ENCODE measurements at places on chromosomes 7 and 10.

GRCh38 chr10:2212244-2212834 is 475.0 kb upstream of the ADARB2 start:
- no peak for DNase-seq

- no peak for DNase-seq
Measured at GRCh38 chr7:44072364-44073231, 7.2 kb upstream of the PGAM2 start.

- DNase-seq = no peak
Measured at GRCh38 chr7:139695588-139695987, 82.2 kb downstream of the HIPK2 start.

DNA sequence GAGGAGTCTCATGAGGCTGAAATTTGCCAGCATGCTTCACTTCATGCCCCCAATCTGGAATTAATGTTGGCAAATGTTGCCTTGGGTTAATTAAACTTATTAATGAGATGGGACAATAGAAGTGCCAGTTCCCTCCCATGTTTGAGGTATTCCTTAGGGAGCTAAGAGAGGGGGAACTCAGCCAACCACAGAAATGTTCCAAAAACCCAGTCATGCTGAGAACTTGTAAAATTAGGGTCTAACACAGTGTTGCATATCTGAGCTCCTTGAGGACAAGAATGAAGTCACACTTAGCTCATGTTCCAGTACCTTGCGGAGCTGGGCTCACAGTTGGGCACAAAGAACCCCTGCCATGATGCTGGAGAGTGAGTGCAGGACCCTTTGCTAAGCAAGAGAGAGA is 89.4 kb downstream of the OAT start:
- DNase-seq = no peak

DNA sequence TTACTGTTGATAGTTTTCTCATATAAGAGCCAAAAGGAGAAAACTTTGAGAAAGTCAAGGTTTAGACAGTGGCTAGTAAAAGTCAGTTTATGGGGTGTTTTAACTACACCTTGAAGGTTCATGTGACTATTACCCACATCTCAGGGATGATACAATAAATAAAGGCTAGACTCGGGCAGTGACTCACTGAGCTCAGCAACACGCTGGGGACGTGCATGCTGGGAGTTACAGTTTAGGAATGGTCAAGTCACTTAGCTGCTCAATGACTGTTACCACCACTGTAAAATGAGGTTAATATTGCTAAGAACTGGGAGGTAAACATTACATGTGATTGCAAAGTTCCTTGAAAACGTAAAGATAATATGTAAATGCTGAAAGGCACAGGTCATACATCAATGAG is 1254.4 kb upstream of the PHF14 start:
- DNase-seq = no peak

DNA sequence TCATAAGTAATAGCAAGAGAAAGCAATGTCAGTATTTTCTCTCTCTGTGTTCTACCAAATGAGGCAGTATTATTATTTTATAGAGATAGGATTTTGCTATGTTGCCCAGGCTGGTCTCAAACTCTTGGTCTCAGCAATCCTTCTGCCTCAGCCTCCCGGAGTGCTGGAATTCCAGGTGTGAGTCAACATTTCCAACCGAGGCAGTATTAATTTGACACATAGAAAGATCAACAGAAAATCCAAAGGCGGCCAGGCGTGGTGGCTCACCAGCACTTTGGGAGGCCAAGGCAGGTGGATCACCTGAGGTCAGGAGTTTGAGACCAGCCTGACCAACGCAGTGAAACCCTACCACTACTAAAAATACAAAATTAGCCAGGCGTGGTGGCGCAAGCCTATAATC is 71.8 kb downstream of the SMURF1 start:
- no peak for DNase-seq

GRCh38 chr10:110335314-110336064 is 30.8 kb upstream of the SMNDC1 start:
- DNase-seq = no peak
